Breast epithelium (tissue), 4 donors: ENCODE measurements at places on chromosomes 3 and 15.
A peak's percentile ranks its signal among the peaks of the same experiment; 100 is the strongest.

DNA sequence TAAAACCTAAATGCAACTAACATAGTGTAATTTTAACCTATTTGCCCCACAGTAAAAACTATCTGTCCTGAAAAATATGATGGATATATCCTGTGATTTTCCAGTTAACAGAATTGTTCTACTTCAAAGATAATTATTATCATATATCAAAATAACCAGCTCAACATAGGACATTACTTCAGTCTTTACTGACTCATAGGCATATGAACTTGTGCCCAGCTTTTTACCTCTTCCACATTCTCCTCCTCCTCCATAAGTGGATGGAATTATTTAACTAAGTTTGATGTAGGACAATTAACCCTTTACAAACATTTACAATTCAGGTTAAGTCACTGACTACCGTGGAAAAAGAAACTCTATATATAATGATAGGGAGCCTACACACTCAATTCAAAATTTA lies 22.9 kb upstream of the USF3 start:
- no peak overlapping the region for H3K27ac ChIP-seq
- no peaks in the 10 kb centered on the region for H3K27me3 ChIP-seq
- H3K4me1 ChIP-seq: no peaks in the 10 kb centered on the region
- no peak overlapping the region for H3K4me3 ChIP-seq

DNA sequence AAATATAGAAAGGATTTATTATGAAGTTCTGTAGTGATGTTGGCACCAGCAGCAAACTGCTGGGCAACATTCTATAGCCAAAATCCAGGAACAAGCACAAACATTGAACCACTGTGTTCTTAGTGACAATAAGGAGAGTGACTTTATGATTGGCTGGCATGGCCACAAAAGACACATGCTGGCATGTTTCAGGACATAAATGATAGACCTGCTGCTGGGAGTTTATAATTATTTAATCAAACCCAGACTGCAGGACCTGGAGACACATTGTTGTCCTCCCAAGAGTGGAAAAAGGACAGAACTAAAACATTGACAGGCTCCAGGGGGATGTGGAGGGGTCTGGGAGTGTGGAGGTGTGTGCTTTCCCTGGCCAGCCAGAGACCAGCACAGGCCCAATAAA lies 255.3 kb upstream of the LRTM1 start:
- H3K27me3 ChIP-seq: no peaks in the 10 kb centered on the region
- no peaks in the 10 kb centered on the region for H3K36me3 ChIP-seq
- DNase-seq: no peak
- no peak overlapping the region for H3K4me3 ChIP-seq

GRCh38 chr3:73624821-73625665 lies at the start of gene PDZRN3:
TSS of gene PDZRN3 (minus strand) at chr3:73624941.
- H3K27ac ChIP-seq: peak within 1 kb of the TSS; percentile 91
- H3K4me3 ChIP-seq: peak within 1 kb of the TSS; percentile 63
- peak; percentile 63 for DNase-seq
- no peaks in the 10 kb centered on the region for H3K4me1 ChIP-seq
- H3K27me3 ChIP-seq: no peaks in the 10 kb centered on the region

GRCh38 chr3:119517112-119517511 lies 18.8 kb downstream of the TIMMDC1 start:
- no peak overlapping the region for H3K4me3 ChIP-seq
- H3K36me3 ChIP-seq: peaks cover 11% of the 10 kb centered on the region
- DNase-seq: no peak
- H3K4me1 ChIP-seq: no peaks in the 10 kb centered on the region
- H3K27me3 ChIP-seq: no peaks in the 10 kb centered on the region

GRCh38 chr3:8237893-8238292 lies 263.7 kb upstream of the LMCD1 start:
- H3K36me3 ChIP-seq: no peaks in the 10 kb centered on the region
- no peak overlapping the region for H3K4me3 ChIP-seq
- no peak for DNase-seq
- no peak overlapping the region for H3K27ac ChIP-seq
- H3K4me1 ChIP-seq: no peaks in the 10 kb centered on the region

- no peaks in the 10 kb centered on the region for H3K27me3 ChIP-seq
- no peak overlapping the region for H3K4me3 ChIP-seq
- no peak for DNase-seq
- H3K27ac ChIP-seq: no peak overlapping the region
Measured at GRCh38 chr3:180749796-180750195, 70.5 kb upstream of the CCDC39 start.

- H3K4me3 ChIP-seq: no peak overlapping the region
- H3K27ac ChIP-seq: no peak overlapping the region
- H3K36me3 ChIP-seq: no peaks in the 10 kb centered on the region
- no peak for DNase-seq
- H3K4me1 ChIP-seq: no peaks in the 10 kb centered on the region
Measured at GRCh38 chr15:62447742-62448141, 282.7 kb upstream of the C2CD4B start.

GRCh38 chr3:177726807-177727206 lies 529.5 kb upstream of the TBL1XR1 start:
- no peak overlapping the region for H3K4me3 ChIP-seq
- no peak for DNase-seq
- H3K36me3 ChIP-seq: no peaks in the 10 kb centered on the region
- no peaks in the 10 kb centered on the region for H3K27me3 ChIP-seq
- H3K4me1 ChIP-seq: peaks cover 6% of the 10 kb centered on the region

GRCh38 chr3:114308830-114309229 lies 15.0 kb downstream of the TIGIT start:
- H3K4me3 ChIP-seq: no peak overlapping the region
- H3K27me3 ChIP-seq: no peaks in the 10 kb centered on the region
- no peaks in the 10 kb centered on the region for H3K36me3 ChIP-seq
- DNase-seq: no peak

DNA sequence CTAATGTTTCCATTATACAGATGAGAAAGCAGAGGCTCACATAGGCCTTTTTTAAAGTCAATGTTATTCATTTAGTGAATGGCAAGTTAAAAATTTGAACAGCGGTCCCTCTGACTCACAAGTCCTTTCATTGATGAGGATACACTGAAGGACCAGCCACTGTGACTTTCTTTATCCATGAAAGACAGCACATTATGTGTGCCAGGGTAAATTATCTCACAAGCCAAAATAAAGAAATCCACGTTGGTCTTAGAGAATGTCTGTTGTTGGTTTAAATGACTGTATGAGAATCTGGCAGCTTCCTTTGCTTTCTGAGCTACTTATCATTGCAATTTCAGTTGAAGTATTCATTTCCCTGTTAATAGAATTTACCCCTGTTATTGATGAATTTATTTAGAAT lies 485.1 kb downstream of the TBL1XR1 start:
- H3K36me3 ChIP-seq: no peaks in the 10 kb centered on the region
- no peak overlapping the region for H3K4me3 ChIP-seq
- H3K27me3 ChIP-seq: no peaks in the 10 kb centered on the region
- no peaks in the 10 kb centered on the region for H3K4me1 ChIP-seq
- no peak overlapping the region for H3K27ac ChIP-seq
- no peak for DNase-seq

DNA sequence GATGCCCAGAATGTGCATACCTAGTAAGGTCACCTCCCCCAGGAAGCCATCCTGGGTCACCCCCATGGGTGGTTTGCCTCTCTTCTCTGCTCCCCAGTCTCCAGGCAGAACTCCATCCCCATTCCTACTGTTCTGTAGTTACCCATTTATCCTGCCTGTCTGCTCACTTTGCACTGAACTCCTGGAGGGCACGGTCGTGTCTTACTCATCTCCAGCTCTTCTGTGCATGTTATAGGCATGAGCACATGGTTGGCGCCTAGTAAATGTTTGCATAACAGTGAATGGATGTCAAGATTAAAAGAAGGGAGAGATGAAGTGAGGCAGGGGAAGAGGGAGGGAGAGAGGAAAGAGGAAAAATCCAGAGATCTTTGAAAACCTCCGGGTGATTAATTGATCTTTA lies 208.4 kb upstream of the TRIM42 start:
- H3K27ac ChIP-seq: no peak overlapping the region
- no peak overlapping the region for H3K4me3 ChIP-seq
- DNase-seq: no peak
- H3K27me3 ChIP-seq: no peaks in the 10 kb centered on the region
- H3K4me1 ChIP-seq: no peaks in the 10 kb centered on the region
